Choroid plexus epithelial cell (primary cell): ENCODE measurements at places on chromosomes 1 and 21.
A peak's percentile ranks its signal among the peaks of the same experiment; 100 is the strongest.

GRCh38 chr1:67058242-67058641 is 4.3 kb upstream of the SLC35D1 start:
- DNase-seq, result peak; percentile 15

DNA sequence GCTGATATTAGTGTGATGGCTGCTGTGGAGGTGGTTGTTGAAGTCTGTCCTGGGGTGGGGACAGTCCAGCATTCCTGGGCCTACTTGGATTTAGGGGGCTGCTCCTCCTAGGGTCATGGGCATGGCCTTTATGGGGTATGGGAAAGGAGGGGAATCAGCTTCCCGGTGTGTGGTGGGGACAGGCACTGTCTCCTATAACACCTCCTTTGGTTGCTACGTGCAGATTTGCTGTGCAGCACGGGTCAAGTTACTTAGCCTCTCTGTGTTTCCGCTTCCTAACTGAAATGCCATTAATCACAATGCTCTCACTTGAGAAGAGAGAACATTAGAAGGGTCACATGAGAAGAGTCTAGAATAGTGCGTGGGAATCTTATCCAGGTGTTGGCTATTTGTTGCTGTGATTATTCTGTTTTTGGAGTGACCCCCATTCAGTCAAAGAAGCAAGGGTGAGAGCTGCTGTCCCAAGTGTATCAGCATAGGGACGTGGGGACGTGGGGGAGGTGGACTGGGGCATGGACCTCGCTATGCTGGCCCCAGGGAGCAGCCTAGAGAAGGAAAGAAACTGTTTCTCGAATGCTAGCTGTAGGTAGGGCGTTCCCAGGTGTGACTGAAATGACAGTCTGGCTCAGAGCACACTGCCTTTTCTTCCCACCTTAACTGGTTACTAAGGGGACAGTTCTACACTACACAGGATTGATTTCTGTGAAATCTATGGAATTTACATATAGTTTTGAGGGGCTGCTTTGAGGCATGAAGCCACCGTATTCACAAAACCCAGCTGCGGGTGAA is 19.9 kb downstream of the SOX13 start:
- DNase-seq, result no peak

DNA sequence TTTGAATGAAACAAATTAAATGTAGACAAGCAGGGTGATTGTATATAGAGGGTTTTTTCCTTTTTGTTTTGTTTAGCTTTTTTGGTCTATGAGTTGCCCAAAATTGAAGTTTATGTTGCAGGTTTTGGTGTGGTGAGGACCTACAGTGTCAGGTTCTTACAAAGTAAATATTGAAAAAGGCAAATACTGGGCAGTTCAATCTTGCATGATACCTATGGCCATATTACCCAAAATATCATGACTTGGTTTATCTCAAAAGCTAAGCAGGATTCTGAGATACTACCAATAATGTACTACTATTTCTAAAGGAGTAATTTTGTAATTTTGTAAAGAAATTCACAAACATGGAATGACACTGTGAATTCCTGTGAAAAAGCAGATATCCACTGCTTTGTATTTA is 1.8 kb downstream of the DNAJB4 start:
- no peak for DNase-seq

GRCh38 chr1:57362480-57362879 is 61.4 kb downstream of the DAB1 start:
- no peak for DNase-seq

- DNase-seq, result no peak
Observed at GRCh38 chr1:30815556-30815955, 58.0 kb upstream of the LAPTM5 start.

- DNase-seq, result no peak
Observed at GRCh38 chr1:21289700-21290545, at the start of gene ECE1. Gene ECE1 (minus strand): TSS chr1:21290463. CDS start chr1:21290414, 49 bp downstream.

DNA sequence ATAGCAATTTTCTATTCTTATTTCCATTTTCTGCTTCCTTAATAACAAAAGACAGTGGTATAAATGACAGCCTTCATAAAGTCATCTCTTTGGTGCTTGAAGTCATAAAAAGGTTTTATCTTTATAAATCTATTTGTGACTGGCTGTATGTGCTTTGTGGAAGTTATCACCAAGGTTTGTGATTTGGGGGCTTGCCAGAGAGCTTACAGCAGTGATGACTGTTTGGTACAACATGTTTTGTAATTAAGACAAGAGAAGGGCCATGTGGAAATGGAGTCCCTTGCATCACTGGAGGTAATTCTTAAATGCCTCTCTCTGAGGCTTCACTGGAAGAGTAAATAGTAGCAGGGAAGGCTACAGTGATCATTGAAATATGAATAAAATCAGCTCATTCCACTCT is 2.7 kb downstream of the SLC35F3 start:
- no peak for DNase-seq

DNA sequence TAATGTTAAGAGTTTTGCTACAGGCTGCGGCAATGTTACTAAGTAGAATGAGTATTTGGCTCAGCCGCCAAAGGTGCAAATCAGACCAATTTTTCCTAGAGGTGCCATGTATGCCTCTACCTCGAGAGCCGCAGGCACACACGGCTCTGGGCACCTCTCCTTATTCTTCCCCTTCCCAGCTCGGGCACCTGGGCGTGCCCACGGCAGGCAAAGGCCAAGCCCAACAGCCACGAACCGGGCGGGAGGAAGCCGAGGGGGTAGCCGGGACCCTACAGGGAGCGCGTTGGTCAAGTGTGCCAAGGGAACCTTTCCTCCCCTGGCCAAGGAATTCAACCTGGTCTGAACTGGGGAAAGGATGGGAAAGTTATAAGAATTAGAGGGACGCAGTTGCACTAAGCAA is 31.0 kb downstream of the LRRC3 start:
- no peak for DNase-seq

DNA sequence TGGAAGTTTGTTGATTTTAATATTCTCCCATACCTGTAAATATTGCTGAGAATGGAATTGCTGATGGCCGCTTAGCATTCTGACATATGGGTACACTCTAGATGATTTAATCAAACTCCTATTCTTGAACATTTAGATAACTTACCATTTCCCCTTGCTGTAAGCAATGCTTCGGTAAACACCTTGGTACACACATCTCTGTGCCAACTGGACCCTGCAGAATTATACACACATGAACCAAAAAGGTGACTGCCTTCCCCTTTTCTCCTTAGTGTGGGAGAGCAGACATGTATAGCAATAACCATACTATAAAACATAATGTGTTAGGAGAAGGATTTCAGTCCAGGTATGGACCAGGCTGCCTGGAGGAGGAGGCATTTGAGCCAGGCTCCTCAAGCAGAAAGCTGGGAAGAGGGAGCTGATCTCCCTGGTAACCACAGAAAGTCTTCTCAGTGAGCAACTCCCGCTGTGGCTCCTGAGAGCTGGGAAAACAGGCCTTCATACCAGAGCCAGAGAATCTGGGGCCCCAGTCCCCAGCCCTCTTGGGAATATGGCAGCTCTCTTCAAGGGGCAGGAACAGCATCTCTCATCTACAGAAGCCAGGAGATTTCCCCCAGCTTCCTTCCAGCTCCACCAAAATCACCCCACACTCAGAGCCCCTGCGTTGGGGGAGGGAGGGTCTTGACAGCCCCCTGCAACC is 33.9 kb upstream of the CSF1 start:
- peak; percentile 54 for DNase-seq

DNA sequence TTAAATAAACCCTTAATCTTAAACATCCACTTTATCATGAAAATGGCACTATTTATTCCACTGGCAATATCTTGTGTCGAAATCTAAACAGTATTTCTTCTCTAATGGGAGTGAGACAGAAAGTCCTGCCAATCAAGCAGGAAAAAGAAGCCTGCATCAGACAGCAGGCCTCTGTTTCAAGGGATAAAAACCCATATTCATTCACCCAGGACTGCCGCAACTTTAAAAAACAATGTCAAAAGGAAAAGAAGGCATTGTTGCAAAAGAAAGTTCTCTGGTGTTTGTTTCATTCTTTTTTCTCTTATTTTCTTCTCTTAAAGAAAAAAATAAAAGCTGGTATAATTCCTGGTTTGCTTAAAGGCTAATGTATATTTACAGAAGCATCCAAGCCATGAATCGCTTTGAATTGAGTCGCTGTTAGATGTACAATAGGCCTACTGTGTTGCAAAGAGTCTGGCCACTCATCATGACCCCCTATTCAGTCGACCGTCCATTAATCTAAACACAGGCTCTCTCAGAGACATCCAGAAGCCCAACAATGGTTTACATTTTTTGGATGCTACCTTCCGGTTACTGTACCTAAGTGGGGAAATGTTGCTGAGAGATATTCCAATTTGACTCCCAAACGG is 48.7 kb upstream of the ZC3H11B start:
- no peak for DNase-seq

DNA sequence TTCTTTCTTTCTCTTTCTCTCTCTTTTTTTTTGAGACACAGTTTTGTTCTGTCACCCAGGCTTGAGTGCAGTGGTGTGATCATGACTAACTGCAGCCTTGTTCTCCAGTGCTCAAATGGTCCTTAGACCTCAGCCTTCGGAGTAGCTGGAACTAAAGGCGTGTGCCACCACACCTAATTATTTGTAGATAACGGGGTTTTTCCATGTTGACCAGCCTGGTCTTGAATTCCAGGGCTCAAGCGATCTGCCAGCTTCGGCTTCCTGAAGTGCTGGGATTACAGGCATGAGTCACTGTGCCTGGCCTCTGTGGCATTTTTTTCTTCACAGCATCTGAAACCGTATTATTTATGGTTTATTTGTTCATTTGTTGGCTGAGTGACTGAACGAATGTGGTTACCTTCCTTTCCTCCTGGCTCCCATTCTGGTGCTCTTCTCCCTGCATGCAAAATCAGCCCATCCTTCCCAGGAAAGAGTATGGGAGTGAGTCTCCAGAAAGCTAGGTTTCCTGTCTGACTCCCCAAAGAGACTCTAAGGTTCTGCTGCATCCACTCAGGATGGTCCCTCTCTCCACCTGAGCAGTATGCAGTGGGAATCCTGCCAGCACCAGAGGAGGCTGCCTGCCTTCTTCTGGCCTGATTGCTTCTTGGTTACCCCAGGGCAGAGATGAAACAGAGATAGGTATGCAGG is 155.0 kb upstream of the BEND5 start:
- DNase-seq, result peak; percentile 6

GRCh38 chr1:178660461-178660860 is 64.6 kb upstream of the RALGPS2 start:
- no peak for DNase-seq

DNA sequence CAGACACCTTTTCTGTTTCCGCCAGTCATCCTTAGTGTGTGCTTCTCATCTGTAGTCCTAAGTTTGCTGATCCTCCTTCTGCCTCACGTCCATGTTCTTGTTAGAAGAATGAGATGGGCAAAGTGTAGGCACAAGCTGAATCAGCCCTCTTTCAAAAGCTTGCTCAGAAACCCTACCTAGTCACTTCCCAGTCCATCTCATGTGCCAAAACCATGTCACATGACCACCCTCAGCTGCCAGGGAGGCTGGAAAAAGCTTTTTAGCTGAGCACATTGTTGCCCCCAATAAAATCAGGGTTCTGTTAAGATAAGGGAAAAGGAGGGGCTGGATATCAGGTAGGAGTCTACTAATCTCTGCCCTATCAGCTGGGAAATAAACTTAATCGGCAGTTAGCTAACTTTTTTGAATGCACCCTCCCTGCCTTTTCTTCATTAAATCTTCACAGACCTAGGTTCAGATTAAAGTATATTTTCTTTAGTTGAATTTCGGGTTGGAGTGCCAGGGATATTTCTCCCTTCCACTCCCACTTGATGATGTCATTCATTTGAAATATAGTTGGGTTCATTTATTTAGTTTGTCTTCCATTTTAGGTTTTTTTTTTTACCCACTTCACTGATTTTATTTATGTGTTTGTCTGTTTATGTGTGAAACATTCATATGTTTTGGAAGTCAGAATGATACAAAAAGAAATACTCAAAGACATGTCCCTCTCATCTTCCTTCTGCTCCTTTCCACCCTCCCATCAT is 129.2 kb downstream of the ROR1 start:
- DNase-seq, result no peak

DNA sequence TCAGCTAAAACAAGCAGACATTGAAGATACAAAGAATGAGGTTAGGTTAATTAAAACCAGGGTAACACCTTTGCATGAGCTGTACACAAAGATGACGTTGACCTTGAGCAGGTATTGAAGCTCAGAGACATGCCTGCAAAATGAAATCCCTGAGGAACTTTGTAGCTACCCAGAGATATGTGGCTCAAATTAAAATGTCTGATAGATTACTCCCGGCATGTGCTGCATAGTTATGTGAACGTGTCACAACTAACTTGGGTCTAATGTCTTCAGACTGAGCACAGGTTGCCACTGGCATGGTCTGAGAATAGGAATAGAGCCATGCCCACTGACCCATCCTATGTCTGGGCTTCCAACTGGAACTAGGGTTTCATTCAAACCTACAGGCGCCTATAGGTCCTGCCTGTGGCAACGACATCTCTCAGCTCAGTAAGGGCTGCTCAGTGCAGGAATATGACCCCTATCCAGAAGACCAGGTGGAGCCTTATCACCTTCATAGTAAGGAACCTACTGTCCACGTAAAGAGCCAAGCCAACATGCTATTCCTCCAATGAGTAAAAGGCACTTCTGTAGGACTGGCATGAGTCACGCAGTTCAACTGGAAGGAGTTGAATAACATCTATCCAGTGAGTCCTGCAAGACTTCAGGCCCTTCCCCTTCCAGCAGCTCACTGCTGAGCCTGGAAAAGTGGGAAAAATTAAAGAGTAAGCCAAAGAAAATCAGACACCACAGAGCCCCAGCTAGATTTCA is 60.7 kb downstream of the PRKAB2 start:
- no peak for DNase-seq

GRCh38 chr1:39310015-39310414 is 105.5 kb downstream of the MACF1 start:
- DNase-seq, result no peak

DNA sequence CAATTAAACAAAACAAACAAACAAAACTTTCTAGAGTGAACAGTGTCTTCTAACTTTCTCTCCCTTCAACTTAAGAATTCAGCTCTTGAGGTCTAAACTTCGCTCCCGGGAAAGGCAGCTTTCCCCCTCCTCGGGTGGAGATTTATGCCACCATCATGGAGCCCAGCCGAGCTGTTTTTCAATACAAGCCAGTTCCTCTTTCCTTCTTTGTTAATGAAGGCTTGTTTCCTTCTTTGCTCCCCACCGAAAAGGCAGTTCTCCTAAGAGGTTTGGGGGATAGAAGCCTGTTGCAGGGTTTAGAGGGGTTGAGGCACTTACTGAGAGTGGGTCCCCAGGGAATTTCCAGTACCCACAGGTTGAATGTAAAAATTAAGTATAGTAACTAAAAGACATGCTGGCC is 26.5 kb downstream of the OLIG1 start:
- no peak for DNase-seq

GRCh38 chr1:152026895-152027294 is 9.9 kb downstream of the S100A11 start:
- DNase-seq, result peak; percentile 74

GRCh38 chr1:6177681-6178380 is 2.3 kb downstream of the CHD5 start:
- no peak for DNase-seq
